Activated naive CD8-positive, alpha-beta T cell treated with anti-CD3 and anti-CD28 coated beads, Interleukin-2, amount 10 ng/mL, durations not matched to agents 7 days and 5 days (primary cell): ENCODE measurements at places on chromosomes 6 and 20.

GRCh38 chr6:143222801-143223231, 162.1 kb downstream of the AIG1 start:
- no peak for DNase-seq

DNA sequence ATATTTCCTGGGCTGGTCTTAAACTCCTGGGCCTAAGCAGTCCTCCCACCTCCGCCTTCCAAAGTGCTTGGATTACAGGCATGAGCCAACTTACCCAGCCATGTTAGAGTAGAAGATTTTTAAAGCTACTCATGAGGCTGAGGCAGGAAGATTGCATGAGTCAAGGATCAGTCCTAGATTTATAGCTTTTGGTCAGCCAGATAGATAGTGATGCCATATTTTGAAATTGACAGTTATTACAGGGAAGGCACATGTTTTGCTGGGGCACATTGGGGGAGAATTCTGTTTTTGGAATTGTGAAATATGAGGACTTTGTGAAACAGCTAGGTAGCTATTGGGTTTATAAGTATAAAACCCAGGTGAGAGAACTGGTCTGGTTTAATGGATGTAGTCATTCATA, 40.9 kb downstream of the DOP1A start:
- DNase-seq = no peak

DNA sequence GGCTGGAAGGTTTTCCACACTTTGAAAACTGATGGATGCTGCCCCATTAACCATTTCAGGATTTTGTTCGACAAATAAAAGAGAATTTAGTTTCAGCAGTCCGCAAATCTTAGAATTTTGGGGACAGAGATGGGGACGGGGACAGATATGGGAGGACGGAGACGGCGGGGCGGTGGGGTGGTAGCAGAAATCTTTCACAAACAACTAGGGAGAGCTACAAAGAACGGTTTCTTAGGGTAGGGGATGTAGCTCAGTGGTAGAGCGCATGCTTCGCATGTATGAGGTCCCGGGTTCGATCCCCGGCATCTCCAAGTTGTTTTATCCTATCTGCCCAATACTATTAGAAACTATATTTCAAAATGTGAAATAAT, 15.1 kb downstream of the HMGN4 start:
- peak; percentile 76 for DNase-seq

DNA sequence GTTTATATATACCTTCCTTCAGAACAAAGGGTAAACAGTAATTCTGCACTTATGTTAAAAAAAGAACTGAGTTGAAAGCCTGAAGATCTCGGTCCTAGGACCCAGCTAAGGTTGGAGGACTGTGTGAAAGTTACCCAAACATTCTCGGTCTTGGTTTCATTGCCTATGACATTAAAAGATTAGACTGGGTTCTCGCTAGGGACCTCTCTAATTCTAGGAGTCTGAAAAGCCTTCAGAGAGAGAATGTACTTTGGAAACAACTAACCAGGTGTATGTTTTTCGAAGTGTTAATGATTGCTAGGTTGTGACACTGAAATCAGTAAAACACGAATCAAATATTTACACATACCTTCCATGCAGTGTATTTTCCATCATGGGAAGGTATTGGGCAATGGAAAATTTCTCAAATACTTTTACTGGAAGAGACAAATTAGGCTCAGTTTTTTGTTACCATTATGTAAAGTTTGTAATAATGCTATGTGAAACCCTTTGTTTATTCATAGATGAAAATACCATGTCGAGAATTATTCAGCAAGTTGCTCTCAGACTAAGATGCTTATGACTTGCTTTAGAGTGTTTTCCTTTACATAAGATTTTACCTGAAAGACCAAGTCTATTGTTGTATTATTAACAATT, 113.7 kb upstream of the LOC128125822 start:
- DNase-seq = no peak

GRCh38 chr6:109332748-109333147, 49.5 kb downstream of the CD164 start:
- DNase-seq = no peak

GRCh38 chr20:33209789-33210188, 7.4 kb upstream of the BPIFA3 start:
- DNase-seq = peak; percentile 56

GRCh38 chr20:64111841-64112641, 4.7 kb upstream of the NPBWR2 start:
- no peak for DNase-seq

DNA sequence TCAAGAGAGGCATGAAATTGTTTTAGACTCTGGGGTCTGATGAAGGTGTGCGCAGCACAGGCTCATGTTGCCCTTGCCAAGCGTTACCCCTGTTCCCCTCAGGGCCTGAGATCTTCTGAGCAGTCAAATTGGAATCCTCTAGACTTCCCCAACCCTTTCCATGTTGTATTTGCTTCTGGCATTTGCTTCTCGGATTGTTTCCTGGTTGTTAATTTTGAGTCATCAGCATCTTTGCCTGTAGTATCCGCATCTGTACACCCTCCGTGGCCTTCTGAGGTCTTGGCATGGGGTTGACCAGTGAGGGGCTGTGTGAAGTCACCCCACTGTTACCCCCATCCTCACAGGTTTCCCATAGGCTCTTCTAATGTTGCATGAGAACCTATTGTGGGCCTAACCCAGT, 40.9 kb downstream of the SLC24A3 start:
- no peak for DNase-seq
